ACHN (cell line): ENCODE measurements at places on chromosomes 4 and X.

- no peak for DNase-seq
Observed at GRCh38 chr4:126265888-126266287, 951.1 kb downstream of the FAT4 start.

DNA sequence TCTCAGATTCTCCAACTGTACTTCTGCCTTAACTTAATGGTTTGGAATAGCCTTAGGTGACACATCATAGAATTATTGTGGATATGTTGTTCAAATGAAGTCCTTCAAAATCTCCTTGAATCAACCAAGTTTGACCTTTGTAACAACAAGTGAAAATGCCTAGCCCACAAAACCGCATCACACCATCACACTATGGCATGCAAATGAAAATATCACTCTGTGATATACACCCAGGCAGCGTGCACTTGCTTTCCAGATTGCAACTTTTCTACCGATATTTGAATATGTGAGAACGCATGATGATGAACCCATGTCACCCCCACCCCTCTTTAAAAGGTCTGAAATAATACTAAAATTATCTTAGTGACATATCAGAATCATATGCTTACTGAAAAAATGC lies 656.7 kb downstream of the GABRG1 start:
- no peak for DNase-seq

DNA sequence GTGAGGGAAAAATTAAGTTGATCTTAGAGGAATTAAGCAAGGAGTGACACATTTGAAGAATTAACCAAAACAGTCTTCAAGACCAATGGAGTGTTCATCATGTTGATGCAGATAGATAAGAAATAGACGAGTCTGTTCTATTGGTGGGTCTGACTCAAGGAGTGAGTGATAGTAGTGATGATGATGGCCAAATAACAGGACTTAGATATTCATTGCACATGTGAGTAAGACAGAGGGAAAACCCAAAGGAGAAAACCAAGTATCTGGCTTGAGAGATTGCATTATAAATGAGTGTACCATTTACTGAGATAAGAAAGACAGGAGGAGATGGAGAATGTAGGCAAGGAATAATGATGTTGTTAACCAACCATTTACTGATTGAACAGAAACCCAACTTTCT lies 321.3 kb downstream of the ADGRL3 start:
- DNase-seq = no peak

GRCh38 chr4:52585379-52585778 lies 73.7 kb downstream of the USP46 start:
- no peak for DNase-seq

GRCh38 chr4:68734095-68734494 lies 63.6 kb upstream of the UGT2B15 start:
- no peak for DNase-seq
